Activated T-cell treated with anti-CD3 and anti-CD28 coated beads, Interleukin-2, amount 50 U/mL, for 72 hours (primary cell): ENCODE measurements at places on chromosomes 1 and 21.

DNA sequence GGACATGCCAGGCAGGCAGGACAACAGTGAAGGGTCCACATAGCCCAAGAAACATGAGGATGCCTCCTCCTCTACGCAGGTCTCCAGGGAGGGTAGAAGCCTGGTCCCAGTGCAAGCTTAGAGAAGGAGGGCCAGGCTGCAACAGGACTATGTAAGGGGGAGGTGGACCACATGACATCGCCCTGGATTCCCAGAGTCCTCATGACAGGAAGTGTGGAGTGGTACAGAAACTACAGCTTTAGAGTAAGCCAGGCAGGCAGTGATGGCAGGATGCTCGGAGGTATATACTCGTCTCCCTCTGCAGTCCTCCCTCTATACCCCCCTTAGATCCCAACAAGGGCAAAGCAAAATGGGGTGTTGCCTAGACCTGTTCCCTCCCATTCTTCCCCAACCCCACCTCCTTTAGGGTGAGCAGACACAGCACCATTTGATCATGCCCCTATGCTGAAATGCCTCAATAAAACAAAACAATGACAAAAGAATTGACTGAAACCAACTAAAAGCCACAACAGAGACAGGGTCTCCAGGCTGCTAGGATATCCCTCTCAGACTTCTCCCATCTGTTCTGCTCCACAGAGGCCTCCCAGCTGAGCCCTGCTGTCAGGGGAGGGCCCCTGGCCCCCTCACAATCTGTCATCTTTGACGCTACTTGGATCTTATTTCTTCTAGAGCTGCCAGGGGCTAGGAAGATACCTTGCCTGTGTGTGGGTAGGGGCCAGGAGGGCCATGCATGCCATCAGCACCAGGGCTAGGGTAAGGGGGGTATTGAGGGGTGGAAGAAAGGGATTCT is 13.1 kb downstream of the FAM78B start:
- DNase-seq: no peak

- DNase-seq: no peak
These were observed 168.1 kb downstream of the SLC45A1 start for GRCh38 chr1:8486047-8486446.

DNA sequence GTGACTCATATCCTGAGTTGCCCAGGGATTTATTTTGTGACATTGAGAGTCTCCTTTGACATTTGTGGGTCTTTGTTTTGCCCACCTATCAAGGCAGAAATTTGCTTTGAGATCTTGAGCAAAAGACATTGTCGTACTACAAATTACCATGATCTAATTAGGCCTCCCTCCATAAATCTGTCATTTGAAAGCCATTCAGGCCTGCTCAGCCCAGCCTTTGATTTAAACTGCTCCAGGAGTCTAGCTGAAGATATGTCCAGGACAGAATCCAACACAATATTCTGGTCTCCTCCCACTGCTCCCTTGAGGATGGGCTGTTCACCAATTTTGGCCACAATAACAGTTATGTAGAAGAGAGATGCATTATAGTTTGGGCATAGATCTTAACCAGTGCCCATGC is 86.7 kb downstream of the PROX1 start:
- no peak for DNase-seq

GRCh38 chr1:3352299-3352951 is 102.0 kb upstream of the ARHGEF16 start:
- no peak for DNase-seq

GRCh38 chr1:14827870-14828269 is 229.4 kb downstream of the KAZN start:
- no peak for DNase-seq

DNA sequence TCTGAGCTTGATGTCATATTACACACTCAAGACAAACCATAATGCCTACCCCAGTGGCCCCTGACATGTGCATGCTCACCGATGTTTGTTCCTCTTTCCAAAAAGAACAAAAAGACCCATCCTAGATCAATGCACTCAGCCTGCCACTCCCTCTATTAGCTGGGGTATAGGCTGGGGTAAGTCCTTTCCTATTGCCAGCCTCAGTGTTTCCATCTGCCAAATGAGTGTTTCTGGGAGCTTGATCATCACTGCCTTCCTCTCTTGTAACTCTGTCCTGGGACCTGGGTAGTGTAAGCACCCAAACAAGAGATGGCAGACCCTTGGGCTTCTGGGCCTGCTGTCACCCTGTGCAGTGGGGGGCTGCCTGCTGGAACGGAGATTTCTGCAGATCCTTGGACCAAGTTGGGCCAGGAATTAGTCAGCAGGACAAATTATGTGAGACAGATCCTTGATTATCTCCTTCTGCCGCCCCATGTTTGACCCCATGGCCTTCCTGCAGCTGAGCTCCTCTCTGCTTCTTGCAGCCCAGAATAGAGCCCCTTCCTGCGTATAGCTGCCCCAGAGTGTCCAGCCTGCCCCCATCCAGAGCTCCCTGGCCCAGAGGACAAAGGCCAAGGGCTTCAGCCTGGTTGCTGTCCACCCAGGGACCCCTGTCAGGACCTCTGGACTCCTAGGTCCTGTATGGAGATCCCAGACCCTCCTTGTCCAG is 31.5 kb upstream of the LRP8 start:
- DNase-seq: no peak

DNA sequence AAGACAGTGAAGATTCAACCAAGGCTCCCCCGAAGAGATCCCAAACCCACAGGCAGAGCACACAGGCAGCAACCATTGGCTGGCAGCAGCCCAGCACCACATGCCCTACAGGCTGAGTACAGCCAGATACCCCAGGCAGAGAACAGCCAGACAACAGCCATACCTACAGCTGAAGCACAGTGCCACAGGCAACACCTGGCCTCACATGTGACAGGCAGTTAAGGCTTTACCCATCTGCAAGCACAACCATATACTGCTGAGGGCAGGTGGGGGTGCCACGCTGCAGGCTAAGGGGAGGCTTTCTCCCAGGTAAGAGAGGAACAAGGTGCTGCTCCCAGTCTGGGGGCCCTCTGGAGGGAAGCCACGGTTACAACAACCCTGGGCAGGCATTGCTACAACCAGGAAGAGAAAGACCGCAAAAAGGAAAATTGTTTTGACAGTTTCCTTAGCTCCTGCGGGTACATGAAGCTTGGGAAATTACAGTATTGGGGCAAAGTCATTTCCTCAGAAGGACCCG is 12.3 kb downstream of the CHIT1 start:
- DNase-seq: no peak

GRCh38 chr1:116375148-116375886 is 2.3 kb downstream of the ATP1A1 start:
- DNase-seq: no peak

GRCh38 chr1:119276558-119276957 is 92.0 kb upstream of the HAO2 start:
- no peak for DNase-seq

DNA sequence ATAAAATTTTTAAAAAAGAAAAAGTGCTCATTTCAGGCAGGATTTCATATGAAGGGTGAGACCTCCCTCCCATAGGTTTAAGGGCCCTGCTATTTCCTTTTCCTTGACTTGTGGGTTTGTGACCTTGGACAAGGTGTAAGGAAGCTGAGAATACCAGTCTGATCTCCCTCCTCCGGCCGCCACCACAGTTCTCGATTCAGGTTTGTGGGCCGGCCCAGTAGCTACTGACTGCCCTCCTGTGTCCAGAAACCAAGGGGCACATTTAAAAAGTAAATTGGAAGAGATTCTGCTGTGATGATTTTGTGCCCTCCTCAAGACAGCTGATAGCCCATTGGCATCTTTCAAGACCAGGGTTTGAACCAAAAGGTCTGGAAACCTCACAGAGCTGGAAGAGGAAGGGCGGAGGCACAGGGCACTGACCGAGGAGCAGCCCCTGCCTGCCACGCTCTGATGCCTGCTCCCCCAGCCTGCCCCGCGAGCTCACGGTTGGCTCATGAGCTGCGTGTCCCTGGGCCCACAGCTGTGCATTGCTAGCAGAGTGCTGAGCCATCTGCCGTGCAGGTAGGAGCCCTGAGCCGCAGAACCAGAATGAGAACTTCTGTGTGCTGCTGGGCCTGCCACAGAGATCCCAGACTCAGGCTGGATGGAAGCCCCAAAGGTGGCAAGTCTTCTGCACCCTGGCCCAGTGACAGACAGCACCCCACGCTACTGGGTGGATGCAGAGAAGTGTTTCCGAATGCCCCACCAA is 348.7 kb downstream of the NPHP4 start:
- no peak for DNase-seq

DNA sequence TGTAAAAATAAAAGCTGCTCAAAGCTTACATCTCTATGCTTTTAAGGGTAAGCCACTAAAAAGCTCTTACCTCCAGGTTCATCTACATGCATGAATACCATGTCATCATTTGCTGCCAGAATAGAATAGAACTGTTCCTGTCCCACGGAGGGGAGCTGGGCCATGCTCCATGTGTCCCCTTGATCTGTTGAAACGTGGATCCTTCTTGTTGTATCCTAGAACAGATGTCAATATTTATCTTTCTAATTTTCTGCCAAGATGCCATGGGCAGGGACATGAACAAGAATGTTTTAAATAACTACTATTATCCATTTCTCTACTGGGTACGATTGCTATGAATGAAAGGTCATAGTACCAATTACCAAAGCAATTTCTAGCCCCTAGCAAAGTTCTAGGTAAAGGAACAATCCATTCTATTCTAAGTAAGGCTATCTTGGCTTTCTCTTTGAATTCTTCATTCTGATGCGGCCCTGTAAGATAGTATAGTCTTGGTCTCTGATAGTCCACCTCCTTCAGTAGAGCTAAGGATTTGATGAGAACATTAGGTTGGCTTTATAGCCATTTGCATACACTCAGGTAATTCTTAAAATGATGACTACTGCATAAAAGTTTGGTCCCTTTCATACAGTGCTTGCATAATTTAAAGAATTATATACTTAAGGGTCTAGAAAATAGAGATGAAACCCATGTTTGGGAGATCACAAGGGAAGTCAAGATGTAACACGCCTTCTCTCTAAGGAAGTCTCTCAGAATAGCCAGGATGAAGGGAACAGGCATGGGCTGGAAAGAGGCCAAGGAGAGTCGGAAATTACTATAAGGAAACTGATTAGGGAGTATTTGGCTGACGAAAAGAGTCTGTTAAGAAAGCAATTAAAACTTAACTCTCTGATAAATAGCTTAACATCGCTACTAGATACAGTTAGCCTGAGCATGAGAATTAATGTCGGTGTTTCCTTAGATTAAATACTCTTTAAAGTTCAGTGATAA is 35.4 kb upstream of the MYBPHL start:
- no peak for DNase-seq

- no peak for DNase-seq
These were observed 38.4 kb downstream of the UTP25 start for GRCh38 chr1:209866201-209866600.

- DNase-seq: no peak
These were observed 124.3 kb downstream of the ETS2 start for GRCh38 chr21:38930066-38930465.

GRCh38 chr1:171742577-171742922 is 685 bp upstream of the VAMP4 start:
- peak; percentile 27 for DNase-seq

- no peak for DNase-seq
These were observed 34.6 kb upstream of the HEATR1 start for GRCh38 chr1:236638945-236639344.

DNA sequence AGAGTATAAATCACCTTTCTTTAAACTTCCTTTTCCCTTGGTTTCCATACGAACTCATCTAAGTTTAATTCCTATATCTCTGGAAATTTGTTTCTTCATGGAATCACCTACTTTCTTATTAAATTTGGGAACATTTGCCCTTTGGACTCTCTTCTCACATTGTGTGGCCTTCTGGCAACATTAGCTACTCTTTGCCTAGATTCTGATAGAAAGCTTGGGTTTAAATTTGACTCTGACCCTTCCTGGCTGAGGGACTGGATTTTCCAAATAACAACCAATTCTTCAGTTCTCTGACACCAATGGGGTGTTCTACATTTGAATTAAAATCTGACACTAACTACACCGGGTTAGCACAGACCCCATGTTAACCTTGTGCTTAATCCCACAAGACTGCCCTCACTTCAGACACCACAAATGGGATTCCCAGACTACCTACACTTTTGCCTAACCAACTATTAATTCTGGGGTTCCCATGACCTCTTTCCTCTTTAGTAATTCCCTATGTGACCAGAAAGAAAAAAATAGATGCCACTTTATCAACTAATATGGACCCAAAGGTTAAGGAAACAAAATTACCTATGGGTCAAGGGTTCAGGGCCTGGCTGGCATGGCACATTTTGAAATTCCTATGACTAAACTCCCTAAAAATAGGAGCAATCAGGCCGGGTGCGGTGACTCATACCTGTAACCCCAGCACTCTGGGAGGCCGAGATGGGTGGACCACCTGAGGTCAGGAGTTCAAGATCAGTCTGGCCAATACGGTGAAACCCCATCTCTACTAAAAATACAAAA is 9.7 kb upstream of the THEM4 start:
- no peak for DNase-seq

- DNase-seq: no peak
These were observed 16.9 kb upstream of the PARS2 start for GRCh38 chr1:54781023-54781723.

GRCh38 chr1:16938351-16939321 is 16.9 kb downstream of the CROCC start:
- DNase-seq: no peak

DNA sequence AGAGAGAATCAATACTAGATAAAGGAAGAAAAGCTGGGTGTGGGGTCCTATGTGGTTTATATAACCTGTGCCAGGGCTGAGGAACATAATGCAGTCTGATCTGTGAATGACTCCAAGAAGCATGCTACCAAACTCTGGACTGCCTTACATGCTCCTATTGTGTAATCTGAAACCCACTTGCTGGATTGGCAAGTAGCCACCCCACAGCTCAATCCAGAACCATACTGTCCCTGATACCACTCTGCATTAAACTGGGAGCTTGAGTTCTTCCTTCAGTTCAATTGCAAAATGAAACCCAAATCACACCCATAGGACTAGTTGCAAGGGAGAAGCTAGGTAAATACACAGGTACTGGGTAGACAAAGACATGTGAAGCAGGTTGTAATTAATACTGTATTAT is 115.4 kb upstream of the NEGR1 start:
- no peak for DNase-seq
